ENCODE measurements at places on chromosomes 1 and 21.
A peak's percentile ranks its signal among the peaks of the same experiment; 100 is the strongest.

DNA sequence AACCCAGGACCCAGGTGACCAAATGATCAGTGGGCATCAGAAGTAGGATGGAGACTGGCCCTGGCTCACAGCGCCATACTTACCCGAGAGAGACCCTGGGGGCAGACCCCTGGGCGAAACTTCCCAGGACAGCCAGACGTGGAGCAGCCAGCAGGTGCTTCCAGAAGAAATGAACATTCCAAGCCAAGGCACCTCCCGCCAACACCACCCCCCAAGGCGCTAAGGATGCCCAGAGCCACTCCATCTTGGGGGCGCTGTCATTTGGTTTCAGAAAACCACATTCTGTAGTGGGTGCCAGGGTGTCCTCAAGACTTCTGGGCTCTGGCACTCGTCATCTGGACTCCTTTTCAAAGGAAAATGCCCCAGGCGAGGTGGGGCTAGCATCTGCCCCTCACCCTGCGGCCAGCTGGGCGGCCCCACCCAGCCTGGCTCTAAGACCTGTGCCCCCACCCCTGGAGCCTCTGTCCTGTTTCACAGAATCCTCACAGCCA, 98.8 kb downstream of the RIPK4 start:
- DNase-seq: no peak

DNA sequence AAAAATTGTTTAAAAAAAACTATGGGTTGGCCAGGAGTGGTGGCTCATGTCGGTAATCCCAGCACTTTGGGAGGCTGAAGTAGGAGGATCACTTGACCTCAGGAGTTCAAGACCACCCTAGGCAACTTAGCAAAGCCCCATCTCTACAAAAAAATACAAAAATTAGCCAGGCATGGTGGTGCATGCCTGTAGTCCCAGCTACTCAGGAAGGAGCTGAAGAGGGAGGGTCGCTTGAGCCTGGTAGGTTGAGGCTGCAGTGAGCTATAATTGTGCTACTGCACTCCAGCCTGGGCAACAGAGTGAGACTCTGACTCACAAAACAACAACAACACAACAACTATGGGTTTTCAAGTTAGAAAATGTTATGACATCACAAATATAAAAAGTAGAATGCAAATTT, 16.4 kb downstream of the SLAMF7 start:
- no peak for DNase-seq

DNA sequence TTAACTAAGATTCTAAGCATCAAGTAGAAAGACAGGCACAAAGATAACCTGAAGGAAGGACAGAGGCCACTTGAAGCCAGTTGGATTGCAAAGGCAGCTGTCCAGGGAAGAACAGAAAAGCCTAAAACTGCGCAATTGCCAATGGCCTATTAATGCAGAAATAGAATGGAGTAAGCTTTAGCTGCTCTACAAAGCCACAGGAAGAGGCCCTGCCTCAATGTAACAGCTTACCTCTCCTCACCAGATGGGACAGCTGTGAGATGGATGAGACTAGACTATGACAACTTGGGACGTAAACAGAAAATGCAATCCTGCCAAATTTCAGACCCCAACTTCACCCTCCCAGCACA, 176.5 kb downstream of the EIF4G3 start:
- no peak for DNase-seq

- DNase-seq: no peak
These were observed 36.9 kb upstream of the JAK1 start for GRCh38 chr1:65003316-65003664.

GRCh38 chr1:97088391-97088790, 366.8 kb downstream of the PTBP2 start:
- DNase-seq: no peak

DNA sequence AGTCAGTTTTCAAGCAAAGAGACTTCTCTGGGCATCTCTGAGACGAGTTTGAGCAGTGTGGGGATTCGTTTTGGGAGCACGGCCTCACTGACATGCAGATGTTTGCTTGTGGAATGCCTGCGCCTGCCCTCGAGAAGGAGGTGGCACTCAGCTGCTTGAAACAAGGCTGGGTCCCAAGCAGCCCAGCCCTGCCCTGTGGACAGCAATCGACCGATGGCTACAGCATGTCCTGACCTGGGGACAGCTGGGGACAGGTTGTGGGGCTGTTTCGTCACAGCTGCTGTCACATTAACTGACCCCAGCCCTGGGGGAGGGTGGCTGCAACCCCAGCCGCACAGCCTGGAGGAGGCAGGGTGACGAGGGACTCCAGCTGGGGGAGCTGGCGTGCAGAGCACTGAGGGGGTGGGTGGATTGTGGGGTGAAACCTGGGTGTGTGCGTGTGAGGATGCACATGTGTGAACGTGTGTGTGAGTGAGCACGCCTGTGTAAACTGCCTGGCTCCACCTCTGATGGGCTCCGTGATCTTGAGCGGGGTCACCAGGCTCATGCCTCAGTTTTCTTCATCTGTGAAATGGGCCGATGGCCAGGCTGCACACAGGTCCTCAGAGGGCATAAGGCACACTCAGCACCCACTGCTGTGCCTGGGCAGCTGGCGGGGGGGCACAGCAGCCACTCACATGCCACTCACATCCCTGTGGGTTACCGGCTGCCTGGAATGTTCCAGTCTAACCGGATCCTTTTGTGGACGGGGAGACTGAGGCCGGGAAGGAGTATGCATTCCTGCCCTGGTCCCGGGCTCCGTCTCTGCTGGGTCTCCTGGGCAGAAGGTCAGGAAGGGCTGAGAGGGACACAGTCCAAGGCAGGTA, 49.3 kb downstream of the COL18A1 start:
- no peak for DNase-seq

DNA sequence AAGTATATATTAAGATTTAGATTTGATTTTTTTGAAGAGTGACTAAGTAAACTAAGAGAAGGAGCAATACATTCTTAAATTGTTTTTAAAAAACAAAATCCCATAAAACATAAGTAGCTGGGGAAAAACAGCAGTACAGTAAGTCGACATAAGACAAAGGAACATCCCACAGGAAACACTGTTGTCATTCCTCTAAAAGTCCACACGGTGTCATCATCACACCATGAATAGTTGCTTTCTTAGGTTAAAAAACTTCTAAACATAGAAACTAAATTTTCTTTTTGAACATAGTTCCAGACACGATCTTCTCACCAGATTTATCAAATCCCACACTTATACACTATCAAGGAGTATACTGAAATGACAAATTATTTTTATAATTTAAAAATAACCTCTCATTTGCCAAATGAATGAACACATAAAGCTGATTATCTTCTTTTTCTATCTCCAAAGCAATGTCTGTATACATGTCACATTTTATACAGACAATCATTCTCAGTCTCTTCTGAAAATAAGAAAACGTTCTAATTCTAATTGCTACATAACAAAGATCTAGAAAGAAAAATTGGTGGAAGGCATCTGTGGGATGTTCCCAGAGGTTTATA, 15.8 kb downstream of the ODF2L start:
- DNase-seq: peak; percentile 67

- no peak for DNase-seq
These were observed 285.6 kb downstream of the ASTN1 start for GRCh38 chr1:176878750-176879536.

DNA sequence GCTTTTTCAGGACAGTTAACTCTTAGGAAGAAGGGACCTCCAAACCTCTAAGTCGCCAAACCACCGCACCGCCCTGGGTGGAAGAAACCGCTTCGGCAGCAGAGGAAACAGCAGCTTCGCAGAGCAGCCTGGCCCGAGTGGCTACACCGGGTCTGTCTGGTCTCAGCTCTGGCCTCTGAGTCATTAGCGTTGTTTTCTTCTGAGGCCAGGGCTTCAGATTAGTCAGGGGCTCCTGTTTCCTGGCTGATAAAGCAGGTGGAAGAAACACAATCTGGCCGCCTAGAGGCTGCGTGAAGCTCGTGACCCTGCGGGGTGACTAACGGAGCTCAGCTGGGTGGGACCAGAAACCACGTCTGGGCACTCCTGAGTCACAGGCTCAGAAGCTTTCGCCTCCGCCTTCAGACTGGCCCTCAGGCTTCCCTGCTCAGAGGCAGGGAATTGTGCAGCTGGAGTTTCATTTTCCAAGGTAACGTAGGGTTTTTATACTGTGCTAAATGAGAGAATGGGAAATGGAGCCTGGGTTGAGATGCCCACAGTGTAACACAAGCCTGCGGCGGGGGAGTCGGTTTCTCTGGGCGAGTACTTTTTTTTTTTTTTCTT, 44.9 kb downstream of the CHAF1B start:
- DNase-seq: peak; percentile 100

- no peak for DNase-seq
These were observed 37.7 kb downstream of the AGL start for GRCh38 chr1:99887890-99888289.

DNA sequence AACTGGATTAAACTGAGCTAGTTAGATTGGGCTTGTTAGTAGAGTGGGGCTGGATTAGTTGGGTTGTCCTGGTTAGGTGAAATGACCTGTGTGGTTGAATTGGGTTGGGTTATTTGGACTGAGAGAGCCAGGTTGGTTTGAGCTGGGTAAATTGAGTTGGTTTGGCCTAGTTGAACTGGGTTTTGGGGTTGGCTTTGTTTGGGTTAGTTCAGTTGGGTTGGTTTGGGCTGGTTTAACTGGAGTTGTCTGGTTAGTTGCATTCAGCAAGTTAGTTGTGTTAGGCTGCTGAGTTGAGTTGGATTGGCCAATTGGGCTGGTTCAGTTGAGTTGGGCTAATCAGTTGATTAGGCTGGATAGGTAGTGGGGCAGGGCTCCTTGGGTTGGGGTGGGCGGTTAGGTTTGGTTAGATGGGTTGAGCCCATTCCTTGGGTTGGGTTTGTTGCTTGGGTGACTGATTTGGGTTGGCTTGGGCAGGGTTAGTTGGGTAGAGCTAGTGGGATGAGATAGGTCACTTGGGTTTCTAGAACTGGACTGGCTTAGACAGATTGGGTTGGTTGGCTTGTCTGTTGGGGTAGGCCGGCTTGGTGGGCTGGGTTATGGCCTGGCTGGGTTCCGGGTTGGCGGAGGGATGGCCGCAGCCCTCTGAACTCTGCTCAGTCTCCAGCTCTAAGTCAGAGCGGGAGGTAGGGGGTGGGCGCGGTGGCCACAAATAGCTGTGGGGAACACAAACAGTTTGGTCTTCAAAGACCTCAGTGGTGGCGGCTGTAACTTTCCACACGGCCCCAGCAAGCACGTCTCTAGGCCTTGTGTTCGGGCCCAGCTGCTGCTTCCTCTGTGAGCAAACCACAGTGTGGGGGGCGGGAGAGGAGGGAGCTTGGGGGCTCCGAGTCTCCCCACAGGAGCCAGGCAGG, 67.2 kb upstream of the RUNX3 start:
- no peak for DNase-seq

DNA sequence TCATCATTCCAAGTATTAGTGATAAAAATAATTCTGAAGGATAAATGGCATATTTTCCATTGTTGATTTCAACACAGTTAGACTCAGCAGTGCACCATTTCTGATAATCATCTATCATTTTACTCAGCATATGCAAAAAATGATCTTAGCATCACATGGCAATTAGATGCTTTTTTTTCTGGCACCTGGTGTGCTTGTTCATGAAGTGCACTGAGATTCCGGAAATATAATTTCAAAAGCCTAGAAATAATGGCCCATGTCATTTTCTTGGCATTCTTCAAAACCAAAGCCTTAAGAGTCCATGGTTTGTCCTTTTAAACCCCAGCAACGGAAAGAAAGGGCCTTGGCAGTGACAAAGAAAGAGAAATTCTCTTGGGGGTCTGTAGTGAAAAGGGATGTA, 278.8 kb downstream of the KIF26B start:
- DNase-seq: no peak

DNA sequence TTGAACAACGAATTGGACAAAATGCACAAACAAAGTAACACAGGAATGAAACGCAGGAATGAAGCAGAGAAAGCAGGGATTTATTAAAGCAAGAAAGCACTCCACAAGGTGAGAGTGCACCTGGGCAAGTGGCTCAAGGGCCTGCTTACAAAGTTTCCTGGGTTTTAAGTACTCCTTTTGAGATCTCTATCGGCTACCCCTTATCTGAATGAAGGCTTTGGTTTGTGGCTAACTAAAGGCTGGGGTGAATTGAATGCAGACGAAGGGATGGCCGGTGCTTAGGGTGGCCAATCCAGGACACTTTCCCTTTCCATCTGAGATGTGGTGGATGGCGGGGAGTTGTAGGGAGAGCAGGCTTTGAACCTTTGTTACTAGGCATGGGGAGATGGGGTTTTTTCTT, 151.4 kb upstream of the KIAA0040 start:
- no peak for DNase-seq

GRCh38 chr1:2314803-2315673, 76.3 kb downstream of the MORN1 start:
- DNase-seq: peak; percentile 67

DNA sequence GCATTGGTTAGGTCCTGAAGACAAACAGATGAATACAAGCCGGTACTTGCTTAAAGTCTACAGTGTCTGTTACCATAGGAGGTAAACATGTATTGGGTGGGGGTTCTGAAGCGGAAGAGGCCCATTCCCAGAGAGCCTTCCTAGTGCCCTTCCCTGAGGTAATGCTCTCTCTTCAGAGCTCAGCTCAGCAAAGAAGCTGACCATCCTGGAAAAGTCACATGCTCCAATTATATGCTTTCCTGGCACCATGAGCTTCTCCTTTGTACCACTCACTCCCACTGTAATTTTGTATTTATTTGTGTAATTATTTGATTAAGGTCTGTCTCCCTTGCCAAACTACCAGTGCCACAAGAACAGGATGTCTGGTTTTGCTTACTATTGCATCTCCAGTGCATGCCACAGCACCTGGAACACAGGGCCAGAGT, 42.0 kb downstream of the RAB3B start:
- DNase-seq: no peak

GRCh38 chr1:87295445-87296110, 33.1 kb upstream of the LMO4 start:
- DNase-seq: no peak

DNA sequence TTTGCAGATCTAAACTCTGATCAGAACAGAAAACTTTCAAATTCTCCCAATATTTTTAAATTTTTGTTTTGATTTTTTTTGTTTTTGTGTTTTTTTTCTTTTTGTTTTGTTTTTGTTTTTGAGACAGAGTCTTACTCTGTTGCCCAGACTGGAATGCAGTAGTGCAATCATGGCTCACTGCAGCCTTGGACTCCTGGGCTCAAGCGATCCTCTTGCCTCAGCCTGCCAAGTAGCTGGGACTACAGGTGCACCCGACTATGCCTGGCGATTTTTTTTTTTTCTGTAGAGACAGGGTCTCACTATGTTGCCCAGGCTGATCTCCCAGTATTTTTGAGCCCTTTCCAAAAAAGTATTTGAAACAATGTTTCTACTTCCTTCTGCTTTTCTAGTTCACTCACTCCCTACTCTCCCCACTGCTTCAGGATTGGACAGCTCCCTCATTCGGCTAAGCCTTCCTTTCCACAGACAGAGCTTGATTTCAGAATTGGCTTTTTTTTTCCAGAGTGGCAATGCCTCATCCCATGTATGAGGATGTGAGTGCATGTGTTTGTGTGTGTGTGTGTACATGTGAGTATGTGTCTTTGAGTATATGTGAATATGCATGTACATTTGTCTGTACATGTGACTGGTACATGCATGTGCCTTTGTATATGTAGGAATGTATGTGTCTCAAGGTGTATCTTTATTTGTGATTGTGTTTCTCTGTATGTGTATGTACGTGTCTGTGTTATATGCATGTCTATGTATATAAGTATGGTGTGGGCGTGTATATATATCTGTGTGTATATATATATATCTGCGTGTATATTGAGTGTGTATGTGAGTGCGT, 11.9 kb downstream of the LHX4 start:
- DNase-seq: no peak

GRCh38 chr1:226577401-226578180, 29.0 kb downstream of the STUM start:
- DNase-seq: no peak

- DNase-seq: no peak
These were observed at the start of gene TNFRSF18 for GRCh38 chr1:1206376-1206965. TSS of gene TNFRSF18 (minus strand) at chr1:1206592. CDS start at chr1:1206571, 21 bp downstream.

Measured in EL (cell line).